ENCODE measurements at places on chromosomes 13 and 19.

DNA sequence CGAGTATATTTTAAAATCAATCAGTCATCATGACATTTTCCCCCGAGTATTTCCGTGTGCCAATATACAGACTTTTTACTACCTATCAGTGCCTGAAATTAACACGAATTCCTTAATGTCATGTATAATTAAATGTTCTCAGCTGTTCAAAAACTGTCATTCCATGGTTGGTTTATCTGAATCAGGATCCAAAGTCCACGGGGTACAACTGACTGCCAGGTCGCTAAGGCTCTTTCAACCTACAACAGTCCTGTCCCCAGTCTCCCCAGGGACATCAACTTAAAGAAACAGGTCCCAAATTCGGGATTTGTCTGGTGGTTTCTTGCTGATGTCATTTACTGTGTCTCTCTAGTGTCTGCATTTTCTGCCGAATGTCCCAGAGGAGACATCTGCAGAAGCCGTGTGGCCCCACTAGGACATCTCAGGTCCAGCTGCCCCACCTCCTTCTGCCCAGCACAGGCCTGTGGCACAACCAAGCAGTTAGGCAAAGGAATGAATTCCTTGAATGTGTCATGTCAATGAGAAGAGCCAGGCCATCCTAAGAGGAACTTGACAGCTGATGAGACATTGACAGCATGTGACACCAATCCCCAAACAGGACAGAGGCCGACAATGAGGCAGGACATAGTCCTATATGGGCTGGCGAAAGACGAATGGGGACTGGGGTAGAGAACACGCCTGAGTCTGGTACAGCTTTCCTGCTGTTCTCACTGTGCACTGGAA lies 109.5 kb downstream of the STK24 start:
- DNase-seq: no peak

DNA sequence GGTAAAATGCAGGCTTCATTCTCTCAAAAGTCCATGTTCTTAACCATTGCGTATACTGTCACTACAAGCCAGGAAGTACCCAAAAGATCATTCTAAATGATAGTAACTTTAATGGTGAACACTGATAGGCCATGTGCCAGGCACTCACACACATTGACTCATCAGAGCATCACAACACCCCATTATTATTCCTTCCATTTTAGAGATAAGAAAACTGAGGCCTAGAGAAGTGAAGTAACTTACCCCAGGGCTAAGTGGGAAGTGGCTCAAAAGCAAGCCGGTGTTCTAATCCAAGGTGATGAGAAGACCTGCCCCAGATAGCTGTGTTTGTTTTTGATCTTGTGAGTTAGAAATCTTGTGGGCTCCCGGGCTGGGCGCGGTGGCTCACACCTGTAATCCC lies 1.4 kb upstream of the PHLDB3 start:
- DNase-seq: no peak

GRCh38 chr13:72963762-72964161 lies 95.0 kb upstream of the KLF5 start:
- no peak for DNase-seq

DNA sequence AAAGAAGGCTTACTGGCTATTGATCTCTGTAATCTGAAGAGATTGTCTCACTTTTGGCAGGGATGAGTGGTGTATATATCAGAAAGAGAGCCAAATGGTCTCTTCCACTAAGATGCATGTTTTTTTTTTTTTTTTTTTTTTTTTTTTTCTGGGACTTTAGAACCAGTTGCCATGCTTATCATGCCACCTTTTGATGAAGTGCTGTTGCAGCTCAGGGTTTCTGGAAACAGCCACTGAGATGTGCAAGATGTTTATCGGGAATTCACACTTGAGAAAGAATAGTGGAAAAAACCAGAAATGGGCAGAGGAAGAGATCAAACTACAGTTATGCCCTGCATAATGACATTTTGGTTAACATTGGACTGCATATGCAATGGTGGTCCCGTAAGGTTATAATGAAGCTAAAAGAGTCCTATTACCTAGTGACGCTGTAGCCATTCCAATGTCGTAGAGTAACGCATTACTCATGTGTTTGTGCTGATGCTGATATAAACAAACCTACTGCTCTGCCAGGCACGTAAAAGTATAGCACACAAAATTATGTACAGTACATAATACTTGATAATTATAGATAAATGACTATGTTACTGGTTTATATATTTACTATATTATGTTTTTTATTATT lies 121.0 kb downstream of the KLF5 start:
- no peak for DNase-seq

DNA sequence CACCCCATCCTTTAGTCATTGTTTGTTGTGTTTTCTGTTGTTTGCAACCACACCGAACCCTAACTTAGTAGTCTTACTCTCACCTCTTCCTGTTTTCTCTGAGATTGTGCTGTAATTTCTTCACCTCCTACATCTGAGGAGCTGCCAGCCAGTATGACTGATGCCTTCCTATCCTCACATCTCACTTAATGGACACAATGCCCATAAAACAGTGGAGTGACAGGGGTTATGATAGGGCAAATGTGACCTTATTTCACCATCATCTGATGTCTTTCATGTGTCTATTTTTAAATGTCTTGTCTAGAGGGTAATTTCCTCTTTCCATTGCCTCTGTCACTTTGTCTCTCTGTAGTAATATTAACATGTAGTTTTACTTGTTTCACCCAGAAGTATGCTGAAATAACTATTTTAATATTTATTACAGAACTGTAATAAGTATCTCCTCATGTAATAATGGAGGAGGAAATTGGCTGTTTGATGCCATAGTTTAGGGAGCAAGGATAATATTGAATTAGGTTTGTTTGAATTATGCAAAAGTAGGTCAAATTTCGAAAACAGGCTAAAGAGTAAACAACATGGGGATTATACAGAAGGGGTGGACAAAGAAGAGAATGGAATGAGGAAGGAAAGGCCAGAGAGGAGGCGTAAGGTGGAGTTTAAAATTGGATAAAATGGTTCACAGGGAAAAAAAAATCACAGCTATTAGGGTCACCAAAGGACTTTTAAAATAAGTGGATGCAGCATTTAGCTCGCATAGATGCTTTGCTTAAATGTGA lies 103.5 kb upstream of the SPRY2 start:
- DNase-seq: no peak

DNA sequence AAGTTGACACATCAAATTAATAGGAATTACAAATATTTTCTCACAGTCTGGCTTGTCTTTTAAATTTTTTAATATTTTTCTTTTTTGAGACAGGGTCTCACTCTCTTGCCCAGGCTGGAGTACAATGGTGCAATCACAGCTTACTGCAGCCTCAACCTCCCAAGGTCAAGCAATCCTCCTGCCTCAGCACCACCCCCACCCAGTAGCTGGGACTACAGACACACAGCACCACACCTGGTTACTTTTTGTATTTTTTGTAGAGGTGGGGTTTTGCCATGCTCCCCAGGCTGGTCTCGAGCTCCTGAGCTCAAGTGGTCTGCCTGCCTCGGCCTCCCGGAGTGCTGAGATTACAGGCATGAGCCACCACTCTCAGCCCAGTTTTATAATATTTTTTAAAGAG lies 72.0 kb downstream of the SPATA13 start:
- no peak for DNase-seq

DNA sequence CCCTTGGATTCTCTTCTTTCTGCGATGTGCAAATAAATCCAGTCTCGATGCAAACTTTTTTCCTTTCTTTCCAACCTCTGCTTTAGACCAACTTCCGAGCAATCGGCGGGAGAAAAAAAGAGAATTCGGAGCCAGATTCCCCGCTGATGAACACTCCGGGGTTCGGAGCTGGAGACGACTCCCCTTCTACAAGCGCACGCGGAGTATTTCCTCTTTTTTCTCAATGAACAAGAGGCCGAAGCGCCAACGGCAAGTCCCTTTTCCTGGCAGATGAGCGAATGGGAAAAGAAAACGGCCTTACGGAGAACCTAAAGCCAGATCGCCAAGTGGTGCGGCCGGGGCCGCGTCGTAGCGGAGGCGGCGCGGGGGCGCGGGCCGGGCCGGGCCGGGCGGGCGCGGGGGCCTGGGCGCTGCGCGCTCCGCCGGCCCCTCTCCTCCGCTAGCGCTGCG lies 250 bp downstream of the SPRY2 start:
- DNase-seq: no peak

DNA sequence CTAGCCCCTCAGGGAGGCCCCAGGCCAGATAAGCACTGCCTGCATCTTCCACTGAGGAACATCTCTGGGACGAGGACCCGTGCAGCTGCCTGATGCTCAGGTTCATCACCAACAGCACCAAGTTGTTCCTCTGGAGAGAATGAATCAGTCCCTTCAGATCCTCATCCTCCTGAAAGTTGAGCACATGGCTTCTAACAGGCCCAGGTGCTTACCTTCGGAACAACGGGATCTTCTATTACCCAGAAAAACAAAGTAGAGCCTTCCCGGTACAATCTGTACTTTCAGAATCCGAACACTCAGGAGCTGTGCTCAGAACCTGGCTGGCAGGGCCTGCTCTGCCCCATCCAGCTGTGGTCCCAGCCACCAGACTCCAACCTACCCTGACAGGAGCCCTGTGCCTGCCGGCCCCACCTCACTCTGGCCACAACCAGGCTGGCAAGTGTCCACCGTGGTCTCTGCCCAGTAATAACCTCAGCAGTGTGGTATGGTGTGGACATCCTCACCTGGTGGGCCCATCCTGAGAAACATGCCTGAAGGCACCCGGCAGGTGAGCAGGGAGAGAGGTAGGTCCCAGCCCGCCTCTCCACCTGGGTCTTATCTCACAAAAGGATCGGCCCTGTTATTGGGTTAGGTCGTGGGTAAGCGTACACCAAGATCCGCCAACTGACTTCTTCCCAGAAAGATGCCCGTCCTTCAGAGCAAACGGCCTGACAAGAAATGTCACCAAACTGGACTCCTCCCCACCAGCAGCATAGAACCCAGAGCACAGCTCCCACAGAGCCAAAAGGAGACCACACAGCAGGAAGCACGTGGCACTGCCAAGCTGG lies 34.1 kb downstream of the ELL start:
- no peak for DNase-seq

- DNase-seq: peak; percentile 46
Measured at GRCh38 chr19:31946491-31946890, 398.9 kb upstream of the ZNF507 start.
